ENCODE measurements at places on chromosomes 16 and 17.

- DNase-seq, result no peak
These were observed 80.0 kb downstream of the ATF7IP2 start for GRCh38 chr16:10465821-10466220.

DNA sequence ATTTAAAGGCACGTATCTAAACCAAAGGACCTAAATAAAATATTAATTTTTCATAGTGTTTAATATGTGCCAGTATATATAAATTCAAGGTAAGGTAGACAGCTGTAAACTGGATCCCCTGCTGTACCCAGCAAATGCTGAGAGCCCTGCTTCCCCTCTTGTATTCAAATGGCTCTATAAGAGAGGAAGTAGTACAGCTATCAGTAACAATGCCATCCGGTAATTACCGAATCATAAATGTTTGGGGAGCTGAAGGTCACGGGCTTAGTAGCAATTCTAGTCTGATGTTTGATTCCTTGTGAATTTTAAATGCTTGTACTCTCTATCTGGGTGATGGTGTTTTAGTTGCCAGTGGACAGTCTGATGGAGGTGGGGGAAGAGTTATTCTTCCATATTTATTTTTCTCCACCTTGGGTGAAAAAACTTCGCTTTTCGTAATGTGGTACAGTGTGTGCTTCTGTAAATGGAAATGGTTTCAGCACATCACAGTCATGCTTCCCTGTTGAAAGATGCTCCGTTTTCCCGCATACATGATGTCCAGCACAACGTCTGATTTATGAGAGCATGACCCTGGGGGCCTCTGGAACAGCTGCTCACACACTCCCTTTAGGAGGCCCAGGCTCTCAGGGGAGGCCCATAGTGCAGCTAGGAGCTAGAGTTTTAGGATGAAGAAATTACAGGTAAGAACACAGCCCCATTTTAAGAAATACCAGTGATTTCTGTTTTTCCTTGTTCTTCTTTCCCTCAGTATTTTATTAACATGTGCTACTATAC, 423.9 kb downstream of the WWOX start:
- no peak for DNase-seq

DNA sequence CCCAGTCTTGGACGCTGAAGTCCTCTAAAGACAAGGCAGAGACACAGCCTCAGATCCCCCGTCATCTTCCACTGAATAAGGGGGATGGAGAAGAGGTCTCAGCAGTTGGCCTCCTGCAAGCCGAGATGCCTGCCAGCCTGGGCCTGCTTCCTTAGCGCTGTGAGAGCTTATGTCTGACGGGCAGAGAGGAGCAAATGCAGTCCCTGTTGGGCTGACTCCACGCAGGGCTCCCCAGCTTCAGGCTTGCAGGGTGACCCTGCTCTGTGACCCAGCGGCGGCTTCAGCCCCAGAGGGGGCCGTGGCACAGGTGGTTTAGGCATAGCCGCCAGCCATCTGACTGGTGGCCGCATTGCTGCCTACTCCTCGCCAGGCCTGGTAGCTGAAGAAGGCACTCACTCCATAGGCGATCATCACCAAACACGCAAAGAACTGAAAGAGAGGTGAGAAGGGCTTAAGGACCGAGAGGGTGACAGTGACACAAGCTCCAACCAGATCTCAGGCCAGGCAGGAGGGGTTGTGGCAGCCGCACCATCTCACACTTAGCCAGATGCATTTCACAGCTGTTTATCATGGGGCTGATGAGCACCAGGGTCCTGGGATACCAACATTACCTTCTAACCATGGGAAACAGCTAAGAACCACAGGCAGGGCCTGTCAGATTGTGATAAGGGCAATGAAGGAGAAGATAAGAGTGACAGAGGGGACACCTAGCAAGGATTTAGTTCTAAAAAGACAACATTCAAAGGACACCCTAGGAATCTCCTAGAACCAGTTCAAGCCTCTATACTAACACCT, 11.7 kb downstream of the ARL2BP start:
- no peak for DNase-seq

DNA sequence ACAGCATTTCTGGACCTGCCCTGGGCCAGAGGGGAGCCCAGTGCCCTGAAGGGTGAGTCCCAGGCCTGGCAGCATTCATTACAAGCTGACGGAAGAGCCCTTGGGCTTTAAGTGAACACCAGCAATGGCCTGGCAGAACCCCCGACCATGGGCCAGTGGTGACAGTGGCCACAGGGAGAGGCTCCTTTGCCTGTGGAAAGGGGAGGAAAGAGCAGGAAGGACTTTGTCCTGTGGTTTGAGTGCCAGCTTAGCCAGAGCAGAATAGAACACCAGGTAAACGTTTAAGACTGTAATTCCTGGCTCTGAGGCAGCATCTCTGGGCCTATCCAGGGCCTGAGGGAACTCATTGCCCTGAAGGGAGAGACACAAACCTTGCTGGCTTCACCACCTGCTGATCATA, 34.3 kb upstream of the ATP2C2 start:
- no peak for DNase-seq

Data from urinary bladder (tissue), 4 donors.